ENCODE measurements at places on chromosomes 13 and 19.

- peak; percentile 94 for DNase-seq
Observed at GRCh38 chr13:112942689-112943308, 26.2 kb upstream of the MCF2L start.

GRCh38 chr13:52127783-52128702, 830 bp downstream of the NEK5 start:
- DNase-seq: peak; percentile 54

- DNase-seq: no peak
Observed at GRCh38 chr13:76874479-76874878, 11.7 kb downstream of the KCTD12 start.

- DNase-seq: no peak
Observed at GRCh38 chr13:84399320-84400085, 517.2 kb upstream of the SLITRK1 start.

DNA sequence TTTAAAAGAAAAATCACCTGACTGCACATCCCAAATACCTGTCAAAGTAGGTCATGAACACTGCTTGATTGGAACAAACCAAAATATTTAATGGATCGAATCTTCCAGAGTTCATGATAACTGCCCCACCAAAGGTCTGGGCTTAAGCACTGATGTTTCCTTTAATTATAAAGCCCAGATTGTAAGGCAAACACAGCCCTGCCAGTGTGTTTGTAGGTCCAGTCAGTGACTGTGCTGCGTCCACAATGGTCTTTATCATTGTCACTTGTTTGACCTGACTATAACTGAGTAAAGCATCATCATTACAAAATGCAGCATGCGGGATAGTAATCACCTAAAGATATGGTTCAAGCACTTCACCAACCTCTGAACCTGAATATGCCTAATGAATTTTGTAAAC, 63.3 kb downstream of the IRS2 start:
- DNase-seq: no peak

DNA sequence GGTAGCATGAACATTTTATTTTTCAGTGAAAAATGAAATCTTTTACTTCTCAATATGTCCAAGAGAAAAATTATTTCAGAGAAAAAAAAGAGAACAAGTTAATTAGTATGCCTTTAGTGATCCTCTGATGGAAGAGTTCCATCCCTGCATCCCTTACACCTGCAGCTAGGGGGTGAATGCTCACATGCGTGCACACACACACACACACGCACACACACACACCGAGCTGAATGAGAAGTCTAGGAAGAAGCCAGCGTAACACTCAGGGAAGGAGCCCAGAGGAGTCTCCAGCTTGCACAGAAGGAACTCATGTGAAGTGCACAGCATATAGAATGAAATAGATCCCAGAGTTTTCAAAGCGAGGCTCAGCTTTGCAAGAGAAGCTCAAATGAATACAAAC, 510.5 kb downstream of the IRS2 start:
- peak; percentile 38 for DNase-seq

Data from left colon (tissue), 2 donors.